ENCODE measurements at places on chromosomes 3 and 15. TPM values are rescaled to one million over a fixed set of nuclear protein-coding genes. Genes with fewer than 3 reads are reported as not detected.
A peak's percentile ranks its signal among the peaks of the same experiment; 100 is the strongest.

The SLC22A13 gene
- polyA plus RNA-seq = 0.08 TPM

The ATP8B4 gene
- polyA plus RNA-seq = 1.6 TPM

The LARP6 gene
- 8.7 TPM for polyA plus RNA-seq

The SNTN gene
- polyA plus RNA-seq = 20.1 TPM

The DUOXA2 gene
- 0.98 TPM for polyA plus RNA-seq

The NR2E3 gene
- 0.06 TPM for polyA plus RNA-seq

The IQCF5 gene
- polyA plus RNA-seq = not detected

The C15orf62 gene
- 1.5 TPM for polyA plus RNA-seq

The C3orf85 gene
- polyA plus RNA-seq = not detected

DNA sequence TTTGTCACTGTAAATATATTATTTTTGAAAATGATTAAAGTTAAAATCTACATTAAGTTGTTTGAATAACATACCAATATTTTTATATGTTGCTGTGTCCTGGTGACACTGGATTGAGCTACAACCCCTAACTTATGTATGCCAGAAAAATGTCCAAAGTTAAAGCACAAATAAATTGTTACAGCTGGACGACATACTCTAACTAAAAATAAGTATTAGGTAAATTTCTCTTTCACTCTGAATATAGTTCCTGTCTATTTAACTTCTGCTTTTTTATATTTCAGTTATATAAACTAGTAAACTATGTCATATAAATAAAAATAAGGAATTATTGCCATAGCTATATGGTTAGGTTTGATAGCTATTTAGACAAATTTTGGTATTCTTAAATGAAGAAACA, 118.5 kb upstream of the SAMMSON start:
- H3K27ac ChIP-seq = no peak overlapping the region
- no peak overlapping the region for H3K4me3 ChIP-seq
- peaks cover 8% of the 10 kb centered on the region for H3K4me1 ChIP-seq
- peaks cover 13% of the 10 kb centered on the region for H3K36me3 ChIP-seq
- peak; percentile 39 for DNase-seq

DNA sequence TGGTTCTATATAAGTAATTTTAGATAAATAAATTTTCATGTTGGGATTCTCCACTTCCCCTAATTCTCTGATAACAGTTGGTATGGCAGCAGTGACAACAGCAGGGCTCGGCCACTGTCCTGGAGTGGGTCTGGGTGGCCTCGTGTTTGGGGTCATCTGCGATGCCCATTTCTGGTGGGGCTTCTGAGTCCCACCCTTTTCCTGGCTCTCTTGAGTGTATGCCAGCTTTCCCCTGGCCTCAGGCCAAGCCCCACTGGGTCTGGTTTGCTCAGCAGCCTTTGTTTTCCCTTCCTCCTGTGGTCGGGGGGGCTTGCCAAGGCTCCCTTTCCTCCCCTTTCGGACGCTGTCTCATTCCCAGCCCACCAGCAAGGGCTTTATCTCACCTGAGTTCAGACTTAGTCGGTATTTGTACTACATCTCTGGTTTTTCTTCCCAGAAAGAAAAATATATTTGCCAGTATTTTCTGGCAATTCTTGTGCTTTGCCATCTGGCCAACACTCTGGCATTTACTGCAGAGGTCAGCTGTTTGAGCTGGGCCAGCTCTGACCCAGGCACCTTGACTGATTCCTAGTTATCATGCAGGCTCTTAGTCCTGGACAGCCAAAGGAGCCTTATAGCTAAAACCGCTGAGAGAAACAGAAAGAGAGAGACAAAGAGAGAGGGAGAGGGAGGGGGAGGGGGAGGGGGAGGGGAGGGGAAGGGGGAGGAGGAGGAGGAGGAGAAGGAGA, 35.2 kb downstream of the MYZAP start:
- peak; percentile 55 for DNase-seq
- H3K4me1 ChIP-seq = peaks cover 3% of the 10 kb centered on the region
- peak overlapping the region; percentile 10 for H3K27ac ChIP-seq
- no peak overlapping the region for H3K4me3 ChIP-seq
- no peaks in the 10 kb centered on the region for H3K27me3 ChIP-seq

DNA sequence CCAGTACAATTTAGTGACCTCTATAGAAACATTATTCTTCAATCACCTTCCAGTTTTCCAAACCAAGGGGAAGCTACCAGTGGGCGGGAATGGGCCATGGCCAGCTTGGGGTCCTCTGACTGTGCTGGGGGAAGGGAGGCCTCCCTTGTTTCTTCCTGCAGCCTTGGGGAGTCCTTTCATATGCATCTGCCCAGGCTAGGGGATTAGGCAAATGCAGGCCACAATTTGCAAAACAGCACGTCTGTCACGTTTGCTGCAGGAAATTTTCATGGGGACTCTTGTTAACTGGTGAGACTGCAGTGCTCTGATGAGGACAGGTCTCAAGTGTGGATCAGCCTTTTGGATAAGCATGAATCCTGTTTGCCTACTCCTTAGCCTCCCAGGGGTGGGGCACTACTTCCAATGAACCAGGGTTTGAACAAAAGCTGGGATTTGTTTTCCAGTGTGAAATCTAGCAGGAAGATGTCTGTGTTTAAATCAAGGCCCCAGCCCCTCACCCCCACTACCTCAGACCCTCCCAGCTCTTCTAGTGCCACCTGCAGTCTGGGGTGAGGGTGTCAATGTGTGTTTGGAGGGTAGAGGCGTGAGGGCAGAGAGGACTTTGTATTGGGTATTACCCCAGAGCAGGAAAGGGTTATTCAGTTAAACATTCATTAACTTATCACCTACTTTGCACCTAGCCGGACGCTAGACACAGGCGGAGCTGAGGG, 219.9 kb downstream of the OPA1 start:
- peaks cover 14% of the 10 kb centered on the region for H3K4me1 ChIP-seq
- no peak for DNase-seq
- H3K27me3 ChIP-seq = no peaks in the 10 kb centered on the region
- no peak overlapping the region for H3K27ac ChIP-seq

- DNase-seq = no peak
- no peak overlapping the region for H3K4me3 ChIP-seq
- no peaks in the 10 kb centered on the region for H3K27me3 ChIP-seq
- H3K36me3 ChIP-seq = no peaks in the 10 kb centered on the region
- no peak overlapping the region for H3K27ac ChIP-seq
Observed at GRCh38 chr3:25306705-25307104, 121.4 kb upstream of the RARB start.

DNA sequence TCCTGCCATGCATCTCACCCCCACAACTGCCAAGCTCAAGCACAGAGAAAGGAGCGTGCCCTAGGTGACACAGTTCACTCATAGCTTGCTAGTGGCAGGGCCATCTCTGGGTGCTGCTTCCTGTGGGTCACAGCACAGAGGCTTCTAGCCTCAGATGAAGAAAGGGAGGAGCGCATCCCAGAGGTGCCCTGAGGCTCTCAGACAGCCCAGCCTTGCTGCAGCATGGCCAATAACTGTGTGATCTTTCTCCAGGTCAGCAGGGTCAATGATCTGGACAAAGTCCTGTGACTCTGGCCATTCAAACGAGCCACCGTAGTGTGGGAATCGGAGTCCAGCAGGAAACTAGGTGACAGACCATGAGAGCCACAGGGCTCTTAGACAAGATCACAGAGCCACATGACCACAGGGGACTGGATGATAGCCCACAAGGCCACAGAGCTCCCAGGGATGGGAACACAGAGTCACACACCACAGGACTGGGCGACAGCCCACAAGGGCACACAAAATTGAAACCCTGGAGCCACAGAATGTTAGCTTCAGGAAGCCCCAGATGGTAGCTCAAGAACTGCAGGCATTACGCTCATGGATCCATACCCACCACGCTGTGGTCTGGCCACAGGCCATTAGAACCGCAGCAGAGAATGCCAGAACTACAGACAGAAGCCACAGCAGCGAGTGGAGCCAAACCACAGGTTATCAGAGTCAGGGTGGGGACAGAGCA, 25.9 kb upstream of the GRIP2 start:
- no peak overlapping the region for H3K4me3 ChIP-seq
- no peak for DNase-seq
- H3K27me3 ChIP-seq = no peaks in the 10 kb centered on the region

DNA sequence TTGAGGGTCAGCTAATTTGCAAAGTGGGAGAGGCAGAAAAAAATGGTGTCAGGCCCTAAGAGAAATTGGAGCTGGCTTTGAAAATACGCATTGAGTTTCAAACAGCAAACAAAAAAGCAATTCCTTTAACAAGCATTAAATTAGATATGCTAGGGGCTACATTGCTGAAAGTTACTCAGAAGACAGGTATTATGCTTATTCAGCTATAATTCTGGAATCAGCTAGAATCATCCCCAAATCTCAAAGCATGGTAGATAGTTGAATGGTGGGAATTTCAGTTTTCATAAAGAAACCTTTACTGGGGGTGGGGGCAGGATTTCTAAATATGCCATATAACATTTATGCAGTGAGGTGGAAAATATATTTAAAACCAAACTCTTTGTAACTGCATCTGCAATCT, 50.5 kb downstream of the BHLHE40 start:
- H3K4me3 ChIP-seq = no peak overlapping the region
- DNase-seq = no peak
- no peak overlapping the region for H3K27ac ChIP-seq
- H3K4me1 ChIP-seq = peaks cover 3% of the 10 kb centered on the region

GRCh38 chr15:48845123-48845522, 32.8 kb upstream of the EID1 start:
- no peaks in the 10 kb centered on the region for H3K27me3 ChIP-seq
- no peak overlapping the region for H3K27ac ChIP-seq
- H3K4me3 ChIP-seq = no peak overlapping the region
- no peaks in the 10 kb centered on the region for H3K36me3 ChIP-seq
- DNase-seq = no peak

DNA sequence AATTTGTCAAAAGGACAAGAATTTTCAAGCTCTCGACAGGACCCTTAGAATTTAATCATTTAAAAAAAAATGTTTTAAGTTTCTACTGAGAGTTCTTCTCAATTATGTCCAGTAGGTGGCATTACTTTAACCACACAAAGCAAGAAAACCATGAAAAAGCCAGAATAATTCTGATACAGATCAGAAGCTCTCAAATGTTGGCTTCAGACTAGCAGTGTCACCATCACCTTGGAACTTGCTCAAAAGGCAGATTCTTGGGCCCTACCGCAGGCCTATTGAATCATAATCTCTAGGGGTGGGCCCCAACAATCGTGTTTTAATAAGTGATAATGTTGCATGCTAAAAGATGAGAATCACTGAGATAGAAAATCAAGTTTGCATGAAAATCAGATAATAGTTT, 99.5 kb upstream of the KCNMB2 start:
- DNase-seq = peak; percentile 84
- H3K27ac ChIP-seq = no peak overlapping the region
- H3K4me1 ChIP-seq = no peaks in the 10 kb centered on the region
- H3K36me3 ChIP-seq = no peaks in the 10 kb centered on the region

DNA sequence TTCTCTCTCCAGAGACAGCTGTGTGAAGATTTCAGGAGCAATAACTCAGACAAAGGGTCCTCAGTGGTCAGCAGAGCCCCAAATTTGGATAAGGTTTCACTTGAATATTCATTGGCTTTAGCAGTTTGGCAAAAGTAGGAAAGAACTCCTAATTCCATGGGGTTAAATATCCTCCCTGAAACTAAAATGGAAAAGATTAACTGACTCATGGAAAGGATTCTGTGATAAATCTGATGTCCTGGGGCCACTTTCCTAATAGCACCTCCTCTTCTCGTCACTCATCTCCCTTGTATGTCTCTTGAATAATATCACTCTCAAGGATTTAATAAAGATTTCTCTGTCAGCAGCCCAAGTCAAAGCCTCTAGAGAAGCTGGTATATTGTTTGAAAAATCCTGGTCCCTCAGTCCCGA, 33.3 kb upstream of the TBC1D23 start:
- H3K27ac ChIP-seq = no peak overlapping the region
- DNase-seq = no peak
- peaks cover 12% of the 10 kb centered on the region for H3K4me1 ChIP-seq
- no peaks in the 10 kb centered on the region for H3K36me3 ChIP-seq
- no peak overlapping the region for H3K4me3 ChIP-seq

GRCh38 chr3:137768361-137769321, 4.5 kb downstream of the SOX14 start:
- H3K27me3 ChIP-seq = peaks cover 20% of the 10 kb centered on the region
- no peak overlapping the region for H3K4me3 ChIP-seq
- no peak overlapping the region for H3K27ac ChIP-seq

GRCh38 chr3:111859974-111860859, 1.2 kb downstream of the PHLDB2 start:
- H3K4me1 ChIP-seq = peaks cover 9% of the 10 kb centered on the region
- H3K4me3 ChIP-seq = peak overlapping the region; percentile 63
- peak overlapping the region; percentile 84 for H3K27ac ChIP-seq
- H3K36me3 ChIP-seq = no peaks in the 10 kb centered on the region
- DNase-seq = peak; percentile 95

GRCh38 chr3:18712713-18713576, 287.8 kb upstream of the SATB1 start:
- no peaks in the 10 kb centered on the region for H3K27me3 ChIP-seq
- no peak overlapping the region for H3K27ac ChIP-seq
- no peaks in the 10 kb centered on the region for H3K36me3 ChIP-seq
- no peak for DNase-seq
- H3K4me1 ChIP-seq = no peaks in the 10 kb centered on the region

DNA sequence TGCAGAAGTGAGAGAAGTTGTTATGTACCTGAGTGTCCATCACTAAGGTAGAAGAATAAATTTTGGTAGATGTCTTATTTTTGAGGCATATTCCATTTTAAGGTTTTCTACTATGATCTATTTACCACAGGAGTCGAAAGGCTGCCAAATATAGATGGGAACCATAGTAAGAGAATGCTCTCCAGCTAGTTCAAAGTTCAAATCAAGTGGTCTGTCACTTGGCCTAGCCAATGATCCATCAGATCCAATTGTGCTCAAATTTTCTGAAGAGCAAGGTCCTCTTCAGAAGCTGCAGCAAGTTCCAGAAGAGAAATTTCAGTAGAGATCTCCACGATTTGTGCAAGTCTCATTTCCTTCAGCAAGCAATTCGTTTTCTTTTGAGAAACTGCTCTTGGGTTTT, 10.9 kb downstream of the PROS1 start:
- no peak for DNase-seq
- no peaks in the 10 kb centered on the region for H3K36me3 ChIP-seq
- H3K27ac ChIP-seq = no peak overlapping the region

DNA sequence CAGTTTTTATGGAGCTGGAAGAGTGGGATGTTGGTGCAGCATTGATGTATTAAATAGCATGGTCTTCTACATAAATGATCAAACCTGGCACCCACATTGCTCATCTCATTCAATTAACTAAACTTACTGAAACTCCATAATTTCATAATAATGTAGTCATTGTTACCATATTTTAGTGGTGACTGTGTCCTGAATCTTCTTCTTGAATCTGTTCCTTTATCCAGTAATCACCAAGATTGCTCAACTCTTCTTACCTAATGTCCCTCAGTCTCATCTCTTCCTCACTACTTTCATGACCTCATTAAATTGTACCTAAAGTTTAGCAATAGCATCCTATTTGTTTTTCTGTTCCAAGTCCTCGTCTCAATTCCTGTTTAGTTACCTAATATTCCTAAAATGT, 69.8 kb downstream of the FGF7 start:
- H3K4me1 ChIP-seq = no peaks in the 10 kb centered on the region
- no peak for DNase-seq
- H3K4me3 ChIP-seq = no peak overlapping the region
- H3K27ac ChIP-seq = no peak overlapping the region
- H3K36me3 ChIP-seq = no peaks in the 10 kb centered on the region
- H3K27me3 ChIP-seq = no peaks in the 10 kb centered on the region

GRCh38 chr3:123157209-123157597, 44.5 kb upstream of the SEC22A start:
- H3K27ac ChIP-seq = no peak overlapping the region
- H3K27me3 ChIP-seq = no peaks in the 10 kb centered on the region

GRCh38 chr15:34783991-34784390, 11.4 kb downstream of the ACTC1 start:
- no peak overlapping the region for H3K4me3 ChIP-seq
- H3K27ac ChIP-seq = no peak overlapping the region
- H3K27me3 ChIP-seq = no peaks in the 10 kb centered on the region
- DNase-seq = peak; percentile 27
- no peaks in the 10 kb centered on the region for H3K36me3 ChIP-seq

Measured in lung (tissue), 17 donors.